NCI-H446 treated with DMSO at 0.1 percent for 48 hours (cell line): ENCODE measurements at places on chromosomes 16 and 17.

DNA sequence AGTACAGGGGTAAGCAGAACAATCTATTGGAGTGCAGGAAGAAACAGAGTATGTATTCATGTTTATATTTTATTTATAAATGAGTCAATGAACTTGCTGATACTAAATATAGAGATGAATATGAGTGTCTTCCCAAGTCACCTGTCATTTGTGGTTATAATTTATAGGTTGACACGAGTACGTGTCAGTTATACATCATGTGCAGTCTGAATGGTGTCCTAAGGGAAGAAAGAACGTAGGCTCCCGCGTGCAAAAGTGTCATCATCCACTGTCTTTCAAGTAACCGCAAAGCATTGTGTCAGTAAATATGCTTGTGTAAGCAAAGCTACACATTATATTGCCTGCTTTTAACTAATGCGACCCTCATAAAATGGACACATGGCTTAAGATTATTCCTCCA, 786.1 kb downstream of the KCNJ2 start:
- DNase-seq = no peak

DNA sequence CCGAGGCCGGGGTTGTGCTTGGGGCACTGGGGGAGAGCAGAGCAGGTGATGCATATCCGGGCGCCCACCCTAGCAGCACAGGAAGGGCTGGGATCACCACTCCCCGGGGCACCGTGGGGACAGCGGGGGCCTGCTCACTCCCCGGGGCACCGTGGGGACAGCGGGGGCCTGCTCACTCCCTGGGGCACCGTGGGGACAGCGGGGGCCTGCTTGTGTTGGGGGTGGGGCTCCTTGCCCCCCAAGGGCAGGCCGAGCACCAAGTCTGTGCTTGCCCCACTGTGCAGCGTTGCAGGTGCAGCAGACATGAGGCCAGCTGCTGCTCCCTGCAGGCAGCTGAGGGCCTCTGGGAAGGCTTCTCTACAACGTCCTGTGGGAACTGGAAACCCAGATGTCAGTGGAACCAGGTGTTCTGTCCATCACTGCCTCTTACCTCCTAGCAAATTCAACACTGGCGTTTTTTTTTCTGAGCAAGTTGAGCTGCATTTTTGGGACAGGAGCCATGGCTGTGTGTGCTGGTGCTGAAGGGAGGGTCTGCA, 25.0 kb upstream of the ZNF750 start:
- no peak for DNase-seq

DNA sequence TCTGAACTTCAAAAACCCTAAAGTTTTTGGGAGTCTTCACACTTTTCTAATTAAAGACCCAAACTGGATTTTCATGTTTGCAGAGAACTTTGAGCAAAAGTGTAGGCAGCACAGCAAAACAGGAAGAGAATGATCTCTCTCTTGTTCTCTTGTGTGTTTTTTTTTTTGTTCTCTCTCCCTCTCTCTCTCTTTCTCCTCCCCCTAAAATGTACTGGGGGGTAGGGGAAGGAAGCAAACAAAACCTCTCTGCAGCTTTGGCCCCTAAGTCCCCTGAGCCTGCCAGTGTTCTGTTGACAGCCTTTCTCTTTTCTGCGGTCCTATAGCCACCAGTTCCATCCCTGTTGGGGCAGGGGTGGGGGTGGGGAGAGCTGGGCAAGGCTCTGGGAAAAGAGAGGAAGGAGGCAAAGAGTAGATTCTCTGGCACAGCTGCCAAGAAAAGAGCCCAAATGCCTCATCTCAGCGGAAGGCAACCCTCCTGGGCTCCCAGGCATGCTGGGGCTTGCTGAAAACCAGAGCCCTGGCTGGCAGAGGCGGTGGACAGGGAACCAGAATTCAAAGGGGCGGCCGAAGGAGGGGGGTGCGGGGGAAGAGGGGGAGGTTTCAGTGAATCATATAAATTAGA, 295.3 kb downstream of the SOX9 start:
- DNase-seq = peak; percentile 92

DNA sequence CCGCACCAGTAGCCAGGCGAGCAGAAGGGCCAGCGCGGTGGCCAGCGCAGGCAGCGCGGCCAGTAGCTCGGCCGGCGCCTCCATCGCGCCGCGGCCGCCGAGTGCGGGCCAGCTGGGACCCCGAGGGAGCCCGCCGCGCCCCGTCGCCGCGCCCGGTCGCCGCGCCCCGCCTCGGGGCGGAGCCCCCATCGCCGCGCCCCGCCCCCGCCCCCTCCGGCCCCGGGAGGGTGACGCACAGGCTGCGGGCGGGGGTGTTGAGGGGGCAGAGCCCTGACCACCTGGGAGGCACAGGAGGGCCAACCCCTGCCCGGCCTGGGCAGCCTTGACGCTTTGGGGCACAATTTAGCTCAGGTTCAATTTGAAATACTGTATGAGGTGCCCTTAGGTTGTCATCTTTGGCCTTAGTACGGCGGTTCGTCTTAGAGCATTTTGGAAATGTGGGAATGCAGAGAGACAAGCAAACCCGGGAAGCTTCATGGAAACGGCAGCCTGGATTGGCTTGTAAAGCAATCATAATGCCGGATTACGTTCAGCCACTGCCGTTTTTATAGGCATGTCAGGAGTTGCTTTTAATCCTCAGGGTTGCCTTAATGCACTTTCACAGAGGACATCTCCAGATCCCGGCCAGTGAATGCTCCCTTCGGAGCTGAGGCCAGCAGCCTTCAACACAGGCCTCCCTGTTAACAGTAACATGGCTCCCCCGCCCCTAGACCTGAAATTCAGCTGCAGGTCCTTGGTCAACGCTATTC, at the start of gene MXRA7:
TSS of gene MXRA7 (minus strand) at position 103 of the 749 bp plus-strand sequence. CDS start at position 84, 19 bp downstream.
- peak; percentile 18 for DNase-seq

GRCh38 chr17:35932586-35932985, 2.0 kb upstream of the RDM1 start:
- DNase-seq = no peak

DNA sequence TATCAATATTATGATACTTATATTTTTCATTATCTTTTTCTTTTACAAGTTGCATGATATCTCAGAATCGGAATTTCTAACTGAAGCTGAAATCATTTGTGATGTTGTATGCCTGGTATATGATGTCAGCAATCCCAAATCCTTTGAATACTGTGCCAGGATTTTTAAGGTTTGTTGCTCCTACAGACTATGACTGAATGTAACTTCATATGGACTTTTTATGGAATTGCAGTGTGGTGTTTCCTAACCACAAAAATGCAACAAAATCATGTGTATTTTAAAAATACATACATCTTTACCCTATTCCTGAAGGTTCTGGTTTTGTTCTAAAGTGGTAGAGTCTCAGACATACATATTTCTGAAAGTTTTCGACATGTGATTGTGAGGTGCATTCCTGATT, 58.8 kb upstream of the RHBDL3 start:
- DNase-seq = no peak

GRCh38 chr17:8754890-8755289, 3.5 kb downstream of the SPDYE4 start:
- DNase-seq = no peak

GRCh38 chr16:28513484-28514181, 7.0 kb upstream of the IL27 start:
- no peak for DNase-seq

DNA sequence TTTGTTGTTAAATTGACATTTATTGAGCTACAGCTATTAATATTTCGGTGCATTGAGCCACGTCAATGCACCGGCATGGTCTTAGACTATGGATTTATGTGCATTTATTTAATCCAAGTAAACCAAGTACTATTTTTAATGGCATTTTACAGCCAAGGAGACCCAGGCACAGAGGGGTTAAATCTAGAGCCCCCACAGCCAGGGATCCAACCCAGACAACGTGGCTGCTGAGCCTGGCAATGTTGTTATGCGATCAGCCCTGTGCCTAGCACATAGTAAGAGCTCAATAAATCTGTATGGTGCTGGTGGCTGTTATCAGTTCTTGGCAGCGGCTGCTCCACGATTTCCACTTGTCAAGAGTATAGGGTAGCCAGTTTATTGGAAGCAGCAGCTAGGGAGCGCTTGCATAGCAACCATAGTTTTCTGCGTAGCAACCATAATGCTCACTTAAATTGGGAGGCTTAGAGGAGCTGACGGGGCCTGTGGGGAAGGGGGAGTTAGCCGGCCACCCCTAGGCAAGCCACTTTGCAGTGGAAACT, 541 bp upstream of the RBBP6 start:
- peak; percentile 81 for DNase-seq

DNA sequence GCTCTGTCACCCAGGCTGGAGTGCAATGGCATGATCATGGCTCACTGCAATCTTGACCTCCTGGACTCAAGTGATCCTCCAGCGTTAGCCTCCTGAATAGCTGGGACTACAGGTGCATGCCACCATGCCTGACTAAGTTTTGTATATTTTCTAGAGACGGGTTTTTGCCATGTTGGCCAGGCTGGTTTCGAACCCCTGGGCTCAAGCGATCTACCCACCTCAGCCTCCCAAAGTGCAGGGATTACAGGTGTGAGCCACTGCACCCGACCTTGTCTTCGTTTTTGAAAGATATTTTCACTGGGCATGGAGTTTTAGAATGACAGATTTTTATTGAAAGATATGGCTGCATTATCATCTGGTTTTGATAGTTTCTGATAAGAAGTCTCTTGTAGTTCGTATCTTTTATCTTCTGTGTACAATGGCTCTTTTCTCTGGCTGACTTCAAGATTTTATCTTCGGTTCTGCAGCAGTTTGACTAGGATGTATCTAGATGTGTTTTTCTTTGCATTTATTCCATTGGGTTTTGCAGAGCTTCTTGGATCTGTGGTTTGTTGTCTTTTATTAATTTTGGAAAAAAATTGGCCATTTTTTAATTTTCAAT, 14.6 kb downstream of the ADGRG5 start:
- no peak for DNase-seq

GRCh38 chr17:62797959-62798358, 10.2 kb downstream of the MARCHF10 start:
- no peak for DNase-seq

DNA sequence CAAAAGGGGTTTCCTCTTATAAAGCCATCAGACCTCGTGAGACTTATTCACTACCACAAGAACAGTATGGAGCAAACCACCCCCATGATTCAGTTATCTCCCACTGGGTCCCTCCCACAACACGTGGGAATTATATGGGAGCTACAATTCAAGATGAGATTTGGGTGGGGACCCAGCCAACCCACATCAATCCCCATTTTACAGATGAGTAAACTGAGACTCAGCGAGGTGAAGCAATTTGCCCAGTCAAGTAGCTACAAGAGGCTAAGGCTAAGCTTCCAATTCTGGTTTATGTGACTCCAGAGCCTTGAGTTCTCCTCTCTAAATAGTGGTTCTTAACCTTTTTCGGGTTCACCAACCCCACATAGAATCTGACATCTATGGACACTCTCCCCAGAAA, 8.8 kb downstream of the CD300A start:
- DNase-seq = no peak
